ENCODE measurements at places on chromosomes 6 and 20.
A peak's percentile ranks its signal among the peaks of the same experiment; 100 is the strongest.

DNA sequence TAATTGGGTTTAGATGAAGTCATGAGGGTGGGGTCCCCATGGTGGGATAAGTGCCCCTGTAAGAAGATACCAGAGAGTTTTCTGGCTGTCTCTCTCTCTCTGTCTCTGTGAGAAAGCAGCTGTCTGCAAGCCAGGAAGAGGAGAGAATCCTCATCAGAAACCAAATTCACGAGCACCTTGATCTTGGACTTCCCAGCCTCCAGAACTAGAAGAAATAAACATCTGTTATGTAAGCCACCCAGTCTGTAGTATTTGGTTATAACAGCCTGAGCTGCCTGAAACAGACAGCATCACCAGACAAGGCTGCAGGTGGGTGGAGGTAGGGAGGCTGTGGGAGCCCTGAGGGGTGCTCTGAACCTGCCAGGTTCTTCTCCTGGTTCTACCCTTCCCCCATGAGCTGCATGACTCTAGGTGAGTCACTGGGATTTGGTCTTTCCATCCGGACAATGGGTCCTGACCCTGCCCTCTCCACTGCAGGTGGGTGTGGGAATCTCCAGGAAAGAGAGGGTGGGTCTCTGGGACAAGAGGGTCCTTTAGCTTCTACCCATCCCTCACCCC lies 34.3 kb upstream of the VEGFA start:
- no peak for DNase-seq

DNA sequence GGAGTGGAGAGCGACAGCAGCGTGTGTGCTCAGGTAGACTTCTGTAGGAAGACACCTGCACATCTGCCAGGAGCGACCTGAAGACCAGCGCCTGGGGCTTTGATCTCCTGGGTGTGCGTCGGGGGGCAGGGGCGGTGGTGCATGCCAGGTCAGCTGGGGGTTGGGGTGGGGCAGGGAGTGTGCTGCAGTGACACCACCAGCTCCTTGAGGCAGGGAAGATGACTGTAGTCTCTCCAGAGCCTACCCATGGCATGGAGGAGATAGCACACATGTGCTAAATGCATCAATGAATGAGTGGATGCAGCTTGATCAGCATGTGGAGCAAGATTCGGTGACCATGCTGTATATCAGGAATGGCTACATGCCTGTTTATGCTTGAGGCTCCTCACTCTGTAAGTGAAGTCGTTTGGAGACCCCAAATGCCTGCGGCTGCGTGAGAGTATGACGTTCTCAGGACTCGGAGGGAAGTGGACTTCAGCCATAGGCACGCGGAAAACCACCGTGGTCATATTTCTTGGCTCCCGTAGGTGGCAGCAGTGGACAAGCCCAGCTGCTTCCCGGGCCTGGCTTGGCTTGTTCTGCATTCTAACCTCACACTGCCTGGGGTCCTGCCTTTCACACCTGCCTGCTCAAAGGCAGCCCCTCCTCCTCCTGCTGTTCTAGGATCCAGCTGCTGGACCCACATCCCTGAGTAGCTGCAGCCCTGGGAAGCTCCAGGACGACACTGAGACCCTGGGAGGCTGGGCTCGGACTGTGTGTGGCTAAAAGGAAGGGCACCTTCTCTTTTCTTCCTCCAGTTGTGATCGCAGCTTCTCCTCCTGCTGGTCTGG lies 39.4 kb upstream of the KCNK16 start:
- DNase-seq = peak; percentile 21

GRCh38 chr6:36682328-36683144 lies 4.0 kb downstream of the CDKN1A start:
- peak; percentile 55 for DNase-seq

DNA sequence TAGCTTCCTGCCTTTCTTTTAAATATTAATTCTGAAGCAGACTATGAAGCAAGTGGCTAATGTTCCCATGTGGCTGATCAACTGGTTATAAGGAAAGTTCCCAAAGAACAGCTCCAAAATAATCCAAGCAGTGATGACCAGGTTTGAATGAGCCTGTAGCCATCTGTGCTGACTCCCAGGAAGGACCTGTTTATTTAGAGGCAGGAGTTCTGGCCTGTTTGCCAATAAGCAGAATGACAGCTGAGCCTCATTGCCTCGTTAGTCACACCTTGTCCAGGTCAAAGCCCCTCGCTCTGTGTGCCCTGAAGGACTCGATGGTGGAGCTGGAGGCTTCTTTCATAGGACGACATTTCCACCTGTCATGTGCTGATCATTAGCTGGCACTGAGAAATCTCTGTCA lies 97.4 kb downstream of the TMEM170B start:
- DNase-seq = no peak

- peak; percentile 21 for DNase-seq
These were observed 106.5 kb upstream of the LAMP5 start for GRCh38 chr20:9407805-9408421.

DNA sequence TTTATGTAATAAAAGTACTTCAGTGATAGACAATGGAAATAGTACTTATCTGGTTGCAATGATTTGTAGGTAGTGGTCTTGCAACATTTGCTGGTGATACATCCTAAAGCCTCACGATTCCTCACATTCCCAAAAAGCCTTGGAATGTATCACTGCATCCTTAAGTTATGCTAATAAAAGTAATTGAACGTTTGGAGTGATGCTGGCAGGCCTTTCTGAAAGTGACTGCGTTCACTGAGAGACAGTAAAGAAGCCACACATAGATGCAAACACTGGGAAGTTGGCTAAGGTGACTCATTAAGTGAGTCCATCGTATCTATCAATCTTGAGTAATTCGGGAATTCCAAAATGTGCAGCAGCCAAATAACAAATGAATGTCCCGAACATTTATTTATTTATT lies 444.1 kb upstream of the SOX4 start:
- no peak for DNase-seq

GRCh38 chr6:82571455-82571854 lies 207.8 kb downstream of the TPBG start:
- no peak for DNase-seq

DNA sequence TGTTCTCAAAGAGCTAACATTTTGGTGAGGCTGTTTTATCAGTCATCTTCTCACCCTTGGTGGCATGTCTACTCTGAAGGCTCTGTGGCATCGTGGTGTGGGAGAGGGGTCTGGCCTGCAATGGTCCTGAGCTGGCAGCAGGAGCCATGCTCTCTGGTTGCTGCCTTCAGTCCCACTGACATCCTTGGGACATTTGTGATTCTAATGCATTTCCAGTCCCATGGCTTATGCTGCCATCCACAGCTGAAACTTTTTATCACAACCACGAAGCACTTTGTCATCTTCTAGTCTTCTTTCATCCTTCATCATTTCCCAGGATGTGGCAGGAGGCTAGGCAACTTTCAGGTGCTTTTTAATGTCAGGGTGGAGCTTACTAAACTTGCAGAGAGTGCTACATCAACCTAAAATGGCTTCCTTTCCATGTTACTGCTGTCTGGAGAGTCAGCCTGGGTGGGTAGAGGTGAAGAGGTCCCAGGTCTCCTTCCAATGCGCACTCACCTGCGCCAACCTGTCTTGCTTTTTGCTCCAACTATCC lies 77.1 kb downstream of the GPR63 start:
- DNase-seq = no peak

DNA sequence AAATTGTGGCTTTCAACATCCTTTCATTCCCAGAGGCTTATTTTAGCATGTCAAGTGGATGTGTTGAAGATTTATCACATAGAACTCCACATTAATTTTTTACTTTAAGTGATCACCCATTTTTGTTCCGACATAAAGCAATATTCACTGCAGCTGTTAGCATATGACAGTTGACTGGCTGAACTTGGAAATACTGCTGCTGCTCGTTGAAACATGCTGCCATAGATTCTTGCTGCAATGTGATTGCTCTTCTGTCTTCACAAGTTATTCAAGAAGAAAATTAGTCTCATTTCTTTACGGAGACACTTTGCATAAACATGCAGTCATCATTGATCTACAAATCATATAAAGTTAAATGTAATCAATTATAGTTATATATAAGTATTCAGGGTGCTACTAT lies 248.4 kb downstream of the SAMD5 start:
- DNase-seq = no peak

DNA sequence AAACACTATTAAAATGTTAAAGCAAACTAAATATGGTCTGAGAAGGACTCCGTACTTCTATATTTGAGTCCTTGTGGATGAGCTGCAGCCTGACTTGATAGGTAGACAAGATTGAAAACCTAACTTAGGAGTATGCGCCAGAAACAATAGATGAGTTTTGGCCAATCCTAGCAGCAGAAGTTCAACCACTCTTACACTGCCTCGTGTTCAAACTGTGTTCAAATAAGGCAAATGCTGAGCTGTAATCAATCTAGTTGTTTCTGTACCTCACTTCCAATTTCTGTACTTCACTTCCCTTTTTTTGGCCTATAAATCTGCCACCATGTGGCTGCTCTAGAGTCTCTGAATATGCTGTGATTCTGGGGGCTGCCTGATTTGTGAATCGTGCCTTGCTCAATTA lies 13.2 kb upstream of the SERINC1 start:
- DNase-seq = no peak

- DNase-seq = no peak
These were observed 31.0 kb upstream of the FBXO30 start for GRCh38 chr6:145845557-145845956.

DNA sequence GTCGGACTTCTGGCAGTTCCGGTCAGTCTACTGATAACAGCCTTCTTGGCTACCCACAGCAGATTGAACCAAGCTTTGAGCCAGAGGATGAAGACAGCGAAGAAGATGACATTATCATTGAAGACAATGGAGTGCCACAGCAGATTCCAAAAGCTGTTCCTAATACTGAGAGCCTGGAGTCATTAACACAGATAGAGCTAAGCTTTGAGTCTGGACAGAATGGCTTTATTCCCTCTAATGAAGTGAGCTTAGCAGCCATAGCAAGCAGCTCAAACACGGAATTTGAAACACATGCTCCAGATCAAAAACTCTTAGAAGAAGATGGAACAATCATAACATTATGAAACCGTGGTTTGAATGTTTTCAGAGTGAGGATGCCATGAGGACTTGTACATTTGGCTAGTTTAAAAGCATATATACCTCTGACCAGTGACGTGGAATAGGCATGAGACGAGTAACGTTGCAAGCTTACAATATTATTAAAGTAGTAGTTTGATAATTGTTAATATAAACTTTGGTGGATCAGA lies 18.8 kb downstream of the PARD6B start:
- no peak for DNase-seq

DNA sequence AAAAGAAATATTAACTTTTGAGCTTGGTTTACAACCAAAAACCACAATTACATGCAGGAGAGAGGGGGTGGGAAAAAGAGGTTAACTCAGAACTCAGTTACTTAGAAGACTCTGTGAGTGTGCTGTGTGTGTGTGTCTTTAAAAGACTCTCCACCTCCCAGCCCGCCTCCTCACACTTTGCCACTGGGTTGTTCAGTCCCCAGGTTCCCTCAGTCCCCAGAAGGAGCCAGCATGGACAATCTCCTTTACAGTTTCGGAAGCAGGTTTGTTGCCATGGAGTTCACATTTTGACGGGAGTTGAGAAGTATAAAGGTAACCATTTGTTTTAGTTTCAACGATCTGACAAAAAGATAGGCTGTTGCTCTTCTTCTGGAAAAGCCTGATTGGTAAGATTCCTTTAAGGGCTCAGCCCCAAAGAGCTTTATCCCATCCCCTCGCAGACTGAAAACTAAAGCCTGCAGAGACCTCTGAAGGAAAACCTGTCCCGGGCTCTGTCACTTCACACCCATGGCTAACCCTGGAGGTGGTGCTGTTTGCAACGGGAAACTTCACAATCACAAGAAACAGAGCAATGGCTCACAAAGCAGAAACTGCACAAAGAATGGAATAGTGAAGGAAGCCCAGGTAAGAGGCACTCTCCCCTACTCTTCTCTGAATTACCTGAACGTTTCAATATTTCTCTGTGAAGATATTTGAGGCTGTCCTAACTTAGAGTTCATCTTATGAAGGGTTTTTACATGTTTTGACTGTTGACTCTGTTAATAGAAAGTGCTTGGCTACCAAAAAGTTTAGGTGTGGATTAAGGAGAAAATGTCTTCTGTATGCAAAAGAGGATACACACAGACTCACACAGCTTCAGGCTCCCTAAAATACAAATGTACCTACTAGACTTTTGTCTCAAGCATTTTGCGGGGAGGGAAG lies at the start of gene SPTLC3:
SPTLC3 (plus strand) TSS at position 212 of the 921 bp plus-strand sequence; CDS start at position 508, 296 bp downstream.
- DNase-seq = peak; percentile 6

DNA sequence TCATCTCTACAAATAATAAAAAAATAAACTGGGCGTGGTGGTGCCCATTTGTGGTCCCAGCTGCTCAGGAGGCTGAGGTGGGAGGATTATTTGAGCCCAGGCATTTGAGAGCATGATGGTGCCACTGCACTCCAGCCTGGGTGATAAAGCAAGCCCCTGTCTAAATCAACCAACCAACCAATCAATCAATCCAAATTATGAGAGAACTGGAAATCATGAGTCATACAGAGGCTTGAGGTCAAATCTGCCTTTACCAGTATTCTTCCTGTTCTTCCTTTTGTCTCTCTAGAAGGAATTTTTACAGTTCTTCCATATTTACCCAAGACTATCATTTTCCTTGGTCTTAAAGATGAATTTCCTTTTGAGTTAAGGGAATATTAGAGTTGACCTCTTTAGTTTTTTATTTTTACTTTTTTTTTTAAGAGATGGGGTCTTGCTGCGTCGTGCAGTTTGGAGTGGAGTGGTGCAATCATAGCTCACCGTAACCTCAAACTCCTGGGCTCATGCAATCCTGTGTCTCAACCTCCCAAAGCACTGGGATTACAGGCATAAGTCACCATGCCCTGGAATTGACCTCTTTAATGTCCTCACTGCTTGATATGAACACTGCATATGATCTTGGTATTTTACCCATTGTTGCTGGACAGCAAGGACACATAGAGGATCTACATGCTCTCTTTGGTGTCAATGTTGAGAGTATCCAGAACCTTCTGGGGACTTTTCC lies 44.1 kb upstream of the TXNDC5 start:
- no peak for DNase-seq

- no peak for DNase-seq
These were observed 793 bp upstream of the TRIM40 start for GRCh38 chr6:30135147-30135546.

- no peak for DNase-seq
These were observed 63.4 kb upstream of the SIRPG start for GRCh38 chr20:1720845-1721475.

DNA sequence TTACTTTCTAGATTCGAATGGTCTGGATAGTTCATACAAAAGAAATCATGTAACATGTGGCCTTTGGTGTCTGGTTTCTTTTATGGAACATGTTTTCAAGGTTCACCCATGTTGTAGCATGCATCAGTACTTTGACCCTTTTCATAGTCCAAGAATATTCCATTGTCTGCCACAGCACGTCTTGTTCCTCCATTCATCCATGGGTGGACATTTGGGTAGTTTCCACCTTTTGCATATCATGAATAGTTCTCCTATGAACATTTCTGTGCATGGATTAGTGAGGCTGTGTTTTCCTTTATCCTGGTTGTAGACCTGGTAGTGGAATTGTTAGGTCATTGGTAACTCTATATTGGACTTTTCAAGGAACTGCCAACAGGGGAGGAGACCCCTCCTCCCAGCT lies 31.7 kb downstream of the GSTA3 start:
- no peak for DNase-seq
